ENCODE measurements at places on chromosomes 7 and 10.
A peak's percentile ranks its signal among the peaks of the same experiment; 100 is the strongest.

DNA sequence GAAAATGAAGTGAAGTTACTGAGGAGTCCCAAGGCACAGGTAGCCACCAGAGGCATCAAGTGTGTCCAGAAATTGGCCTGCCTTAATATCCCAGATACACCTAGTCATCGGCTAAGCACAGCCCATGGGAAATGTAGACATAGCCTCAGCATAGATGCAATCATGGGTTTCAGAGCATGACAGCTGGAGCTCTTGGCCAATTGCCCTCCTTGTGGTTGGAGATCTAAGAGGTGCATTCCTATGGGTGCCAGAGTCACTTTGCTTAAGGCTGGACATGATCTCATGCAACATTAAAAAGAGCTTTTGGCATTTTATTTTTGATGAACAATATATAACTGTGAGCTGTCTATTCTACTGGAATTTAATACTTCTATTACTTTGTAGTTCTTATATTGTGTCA lies 758.0 kb upstream of the LRRTM3 start:
- peak; percentile 33 for DNase-seq

DNA sequence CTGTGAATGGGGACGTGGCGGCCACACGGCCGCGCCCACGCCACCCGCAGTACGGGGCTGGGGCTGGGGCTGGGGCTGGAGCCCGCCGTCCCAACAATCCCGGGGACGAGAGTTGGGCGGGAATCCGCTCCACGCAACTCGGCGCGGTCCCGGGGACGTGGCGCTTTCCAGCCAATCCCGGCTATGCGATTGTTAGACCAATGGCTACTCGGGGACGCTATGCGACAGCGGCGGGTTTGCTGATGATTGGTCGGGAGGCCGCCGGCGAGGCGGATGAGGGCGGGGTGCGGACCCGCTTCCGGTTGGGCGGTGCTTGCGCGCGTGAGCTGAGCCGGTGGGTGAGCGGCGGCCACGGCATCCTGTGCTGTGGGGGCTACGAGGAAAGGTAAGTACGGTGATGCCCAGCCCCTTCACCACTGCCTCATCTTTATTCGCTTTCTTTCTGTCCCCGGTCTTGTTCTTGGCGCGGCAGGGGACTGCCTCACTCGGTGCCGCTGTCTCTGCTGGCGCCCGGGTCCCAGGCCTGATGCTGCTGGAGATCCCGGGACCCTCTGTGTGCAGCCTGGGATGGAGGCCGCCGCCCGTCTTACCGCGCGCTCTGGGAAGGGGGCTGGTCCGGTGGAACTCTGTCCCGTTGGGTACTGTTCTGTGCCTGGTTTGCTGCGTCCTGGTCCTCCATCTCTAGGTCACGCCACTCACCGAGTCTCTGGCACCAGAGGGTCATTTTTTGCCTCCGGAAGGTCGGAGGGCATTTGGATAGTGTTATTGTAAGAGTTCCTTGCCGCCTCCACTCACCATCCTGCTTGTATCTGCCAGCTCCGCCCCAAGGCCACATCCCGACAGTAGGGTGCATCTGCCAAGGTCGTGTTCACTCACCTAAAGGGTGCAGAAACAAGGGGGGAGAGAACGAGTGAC lies at the start of gene CALU:
Gene CALU, plus strand, starts transcription at position 312 of the 915 bp plus-strand sequence. CDS start 9,225 bp downstream, outside the sequence.
- DNase-seq = peak; percentile 98

DNA sequence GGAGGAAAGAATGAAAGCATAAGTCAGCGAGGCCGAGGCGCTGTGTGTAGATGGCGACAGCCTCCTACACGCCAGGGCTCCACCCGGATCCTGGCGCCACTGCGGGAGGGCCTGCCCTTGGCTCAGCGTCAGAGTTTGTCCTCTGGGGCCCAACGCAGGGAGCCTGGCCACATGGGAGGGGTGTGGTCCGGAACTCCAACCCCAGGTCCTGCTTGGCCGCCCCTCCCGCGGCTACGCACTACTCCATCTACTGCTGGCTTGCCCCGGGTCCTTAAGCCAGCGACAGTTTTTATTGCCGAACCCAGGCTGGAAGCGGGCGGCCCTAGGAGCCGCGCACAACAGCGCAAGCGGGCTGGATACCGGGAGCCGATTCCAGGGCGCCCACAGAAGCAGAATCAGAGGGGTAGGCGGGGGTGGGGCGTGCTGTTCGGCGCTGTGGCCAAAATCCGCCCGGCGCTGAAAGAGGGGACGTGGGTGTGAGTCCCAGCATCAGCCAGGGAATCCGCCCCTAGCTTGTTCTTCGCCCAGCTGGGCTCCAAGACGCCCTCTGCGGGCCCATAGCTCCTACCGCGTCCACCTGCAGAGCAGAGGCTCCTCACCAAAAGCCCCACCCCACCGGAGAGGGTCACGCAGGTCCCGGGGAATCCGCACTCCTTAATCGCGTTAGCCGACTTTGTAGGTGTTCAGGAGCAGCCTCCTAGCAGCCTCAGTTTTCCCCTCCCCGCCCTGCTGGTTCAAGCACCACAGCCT lies 4.5 kb downstream of the KAZALD1 start:
- DNase-seq = peak; percentile 73

DNA sequence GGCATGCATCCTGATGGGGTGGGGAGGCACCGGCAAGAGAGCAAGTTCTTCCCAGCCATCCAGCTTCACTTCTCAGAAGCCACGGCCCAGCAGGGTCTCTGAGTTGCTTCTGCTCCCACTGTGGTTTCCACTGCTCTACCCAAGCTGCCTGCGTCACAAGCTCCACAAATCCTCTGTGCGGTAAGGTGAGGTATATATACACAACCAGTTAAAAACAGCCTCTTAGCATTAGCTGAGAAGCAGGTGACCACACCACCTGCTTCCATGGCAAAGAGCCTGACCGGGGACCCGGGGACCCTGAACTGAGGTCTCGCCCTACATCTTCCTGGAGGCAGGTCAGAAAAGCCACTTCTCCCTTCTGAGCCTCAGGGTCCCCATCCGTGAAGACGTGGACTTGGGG lies 46.9 kb upstream of the NPFFR1 start:
- no peak for DNase-seq

DNA sequence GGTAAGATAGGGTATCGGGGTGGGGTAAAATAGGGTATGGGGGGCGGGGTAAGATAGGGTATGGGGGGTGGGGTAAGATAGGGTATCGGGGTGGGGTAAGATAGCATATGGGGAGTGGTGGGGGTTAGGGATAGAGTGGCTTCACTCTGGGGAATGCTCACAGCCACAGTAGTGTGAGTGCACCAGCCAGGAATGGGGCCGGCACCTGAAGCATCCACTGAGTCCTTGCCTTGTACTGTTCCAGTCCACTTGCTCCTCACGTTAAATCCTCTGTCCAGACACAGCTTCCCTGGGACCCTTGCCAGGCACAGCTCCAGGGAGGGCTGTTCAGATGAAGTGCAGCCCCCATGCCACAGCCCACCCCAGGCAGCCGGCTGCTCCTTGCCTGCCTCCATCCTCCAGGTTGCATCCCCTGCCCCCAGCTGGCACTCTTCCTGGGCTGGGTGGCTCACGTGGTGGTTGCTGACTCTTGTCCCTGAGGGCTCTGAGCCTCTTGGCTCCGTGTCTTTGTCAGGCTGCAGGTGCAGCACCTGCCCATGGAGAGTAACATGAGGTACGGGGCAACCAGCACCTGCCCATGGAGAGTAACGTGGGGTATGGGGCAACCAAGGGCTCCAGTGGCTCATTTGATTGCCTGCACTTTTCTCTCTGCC lies 268.4 kb downstream of the TCERG1L start:
- no peak for DNase-seq

DNA sequence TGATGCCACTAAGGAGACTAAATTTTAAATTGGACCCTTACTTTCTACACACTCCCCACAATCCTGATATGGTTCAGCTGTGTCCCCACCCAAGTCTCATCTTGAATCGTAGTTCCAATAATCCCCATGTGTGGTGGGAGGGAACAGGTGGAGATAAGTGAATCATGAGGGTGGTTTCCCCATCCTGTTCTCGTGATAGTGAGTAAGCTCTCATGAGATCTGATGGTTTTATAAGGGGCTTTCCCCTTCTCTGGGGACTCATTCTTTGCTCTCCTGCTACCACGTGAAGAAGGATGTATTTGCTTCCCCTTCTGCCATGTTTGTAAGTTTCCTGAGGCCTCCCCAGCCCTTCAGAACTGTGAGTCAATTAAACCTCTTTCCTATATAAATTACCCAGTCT lies 18.4 kb upstream of the BET1 start:
- no peak for DNase-seq

DNA sequence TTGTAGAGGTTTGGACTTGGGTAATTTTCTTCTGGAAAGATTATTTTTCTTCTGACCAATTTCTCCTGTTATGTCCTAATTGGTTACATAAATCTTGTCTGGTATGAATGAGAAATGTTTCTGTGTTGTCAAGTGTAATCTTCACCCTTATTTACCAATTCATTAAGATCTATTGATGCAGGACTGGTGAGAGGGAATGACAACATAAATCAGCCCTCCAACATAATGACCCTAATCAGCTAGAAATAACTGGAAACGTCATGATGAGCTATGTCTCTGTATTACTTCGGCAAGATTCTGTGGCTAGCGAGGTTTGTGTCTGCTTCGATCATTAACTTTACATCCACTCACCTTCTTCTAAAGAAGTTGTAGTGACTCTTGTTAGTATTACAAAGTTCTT lies 3.5 kb downstream of the FOXP2 start:
- no peak for DNase-seq

DNA sequence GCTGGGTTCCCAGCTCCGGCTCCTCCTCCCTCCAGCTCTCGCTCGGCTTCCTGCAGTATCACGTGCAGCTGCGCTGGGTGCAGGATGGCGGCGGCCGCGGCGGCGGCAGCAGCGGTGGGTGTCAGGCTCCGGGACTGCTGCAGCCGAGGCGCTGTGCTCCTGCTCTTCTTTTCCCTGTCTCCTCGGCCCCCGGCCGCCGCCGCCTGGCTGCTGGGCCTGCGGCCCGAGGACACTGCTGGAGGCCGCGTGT lies at the start of gene CNNM1:
Gene CNNM1, plus strand, starts transcription at position 53 of the 250 bp plus-strand sequence. Its CDS starts 32 bp downstream, at position 85.
- DNase-seq = peak; percentile 33

DNA sequence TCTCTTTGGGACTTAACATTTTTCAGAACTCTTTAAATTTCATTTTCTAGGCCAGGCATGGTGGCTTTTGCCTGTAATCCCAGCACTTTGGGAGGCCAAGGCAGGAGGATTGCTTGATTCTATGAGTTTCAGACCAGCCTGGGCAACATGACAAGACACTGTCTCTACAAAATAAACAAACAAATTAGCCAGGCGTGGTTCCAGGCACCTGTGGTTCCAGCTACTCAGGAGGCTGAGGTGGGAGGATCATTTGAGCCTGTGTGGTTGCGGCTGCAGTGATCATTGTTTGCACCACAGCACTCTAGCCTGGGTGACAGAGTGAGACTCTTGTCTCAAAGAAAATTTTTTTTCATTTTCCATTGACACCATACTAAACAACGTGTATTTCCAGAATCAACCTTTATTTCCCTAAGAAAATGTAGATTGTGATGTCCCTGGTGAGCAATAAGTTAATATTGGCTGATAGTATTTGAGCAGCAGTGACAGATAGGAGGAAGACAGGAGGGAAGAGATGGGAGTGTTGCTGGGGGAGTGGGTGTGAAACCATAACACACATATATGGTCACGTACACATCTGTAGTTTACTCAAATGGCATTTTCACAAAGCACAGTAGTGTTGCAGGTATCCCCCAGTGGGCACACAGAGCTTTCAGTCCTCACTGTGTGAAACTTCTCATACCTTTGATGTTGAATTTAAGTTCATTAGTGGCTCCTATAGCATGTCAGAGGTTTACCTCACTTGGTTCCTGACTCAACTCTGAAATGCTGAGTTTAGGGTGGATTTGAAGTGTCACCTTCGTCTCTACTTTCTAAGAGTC lies 205.6 kb downstream of the AUTS2 start:
- DNase-seq = no peak

DNA sequence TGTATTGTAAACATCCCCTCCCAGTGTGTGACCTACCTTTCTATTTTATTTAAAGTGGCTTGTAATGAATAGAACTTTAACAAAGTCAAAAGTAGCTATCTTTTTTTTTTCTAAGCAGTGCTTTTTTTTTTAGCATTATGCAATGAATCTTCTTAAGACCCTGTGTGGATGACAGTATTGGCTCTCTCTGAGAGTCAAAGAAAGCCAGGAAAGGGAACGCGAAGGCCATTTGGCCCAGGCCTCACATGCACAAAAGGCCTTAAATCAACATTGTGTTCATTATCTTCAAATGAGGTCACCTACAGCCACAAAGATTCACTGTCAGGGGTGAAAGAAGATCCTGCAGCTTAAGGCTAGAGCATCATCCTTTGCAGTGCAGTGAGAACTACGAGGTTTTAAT lies 721.5 kb downstream of the GRID1 start:
- peak; percentile 15 for DNase-seq

DNA sequence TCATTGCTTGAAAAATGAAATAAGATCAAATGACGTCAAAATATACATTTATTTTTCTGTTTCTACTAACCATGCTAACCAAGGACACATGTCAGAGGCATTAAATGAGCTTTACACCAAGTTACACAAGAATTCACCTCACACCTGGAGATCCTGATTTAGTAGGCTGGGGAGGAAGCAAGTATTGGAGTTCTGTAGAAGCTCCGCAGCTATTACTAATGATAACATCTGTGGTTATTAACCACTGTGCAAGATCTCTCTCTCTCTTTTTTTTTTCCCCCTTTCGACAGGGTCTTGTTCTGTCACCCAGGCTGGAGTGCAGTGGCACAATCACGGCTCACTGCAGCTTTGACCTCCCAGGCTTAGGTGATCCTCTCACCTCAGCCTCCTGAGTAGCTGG lies 104.0 kb downstream of the ZNF22 start:
- no peak for DNase-seq

- DNase-seq = peak; percentile 51
Measured at GRCh38 chr7:38398725-38399321, 125.4 kb upstream of the TARP start.

DNA sequence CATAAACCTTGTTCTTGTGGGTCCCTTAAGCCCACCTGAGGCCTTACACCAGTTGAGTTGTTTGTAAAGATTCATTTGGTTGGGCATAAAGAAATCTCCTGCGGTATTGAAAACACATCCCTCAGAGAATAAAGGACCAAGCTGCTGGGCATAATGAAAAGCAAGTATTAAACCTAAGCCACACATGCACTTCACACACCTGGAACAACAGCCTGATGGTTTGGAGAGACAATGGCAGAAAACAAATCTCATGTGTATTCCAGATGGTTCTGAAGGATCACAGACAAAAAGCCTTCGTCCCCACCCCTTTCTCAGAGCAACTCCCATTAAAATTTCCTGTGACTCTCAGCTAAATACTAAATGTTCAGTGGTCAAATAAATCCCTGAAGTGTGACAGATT lies 44.2 kb downstream of the FEZF1 start:
- DNase-seq = no peak

DNA sequence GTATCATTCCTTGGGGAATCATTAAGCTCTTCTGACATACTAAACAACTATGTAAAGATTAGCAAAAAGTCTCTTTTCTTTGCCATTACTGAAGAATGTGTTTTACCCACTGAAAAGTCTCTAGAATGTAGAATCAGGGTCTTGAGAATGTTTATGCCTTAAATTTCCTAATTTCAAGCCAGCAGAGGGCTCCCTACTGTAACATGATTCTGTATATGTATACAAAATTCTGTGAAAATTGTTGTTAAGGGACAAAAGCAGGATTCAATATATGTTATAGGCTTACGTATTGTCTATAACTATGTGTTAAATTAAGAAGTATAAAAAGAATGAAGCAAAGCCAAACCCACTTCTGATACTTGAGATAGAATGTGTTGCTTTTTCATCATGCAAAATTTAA lies 296.9 kb upstream of the DGKB start:
- DNase-seq = peak; percentile 46
